ENCODE measurements at places on chromosomes 2 and 18. TPM values are rescaled to one million over a fixed set of nuclear protein-coding genes. Genes with fewer than 3 reads are reported as not detected.

The GLI2 gene
- not detected for total RNA-seq

The DUSP2 gene
- total RNA-seq: 730 TPM

The SLC11A1 gene
- total RNA-seq: 4.9 TPM

The EML6 gene
- 0.22 TPM for total RNA-seq

The STAT4 gene
- total RNA-seq: 77.1 TPM

The TRPM8 gene
- not detected for total RNA-seq

- no peak overlapping the region for H3K4me3 ChIP-seq
- DNase-seq: no peak
- no peaks in the 10 kb centered on the region for H3K36me3 ChIP-seq
- no peaks in the 10 kb centered on the region for H3K4me1 ChIP-seq
Measured at GRCh38 chr18:51957001-51957400, 383.0 kb upstream of the DCC start.

DNA sequence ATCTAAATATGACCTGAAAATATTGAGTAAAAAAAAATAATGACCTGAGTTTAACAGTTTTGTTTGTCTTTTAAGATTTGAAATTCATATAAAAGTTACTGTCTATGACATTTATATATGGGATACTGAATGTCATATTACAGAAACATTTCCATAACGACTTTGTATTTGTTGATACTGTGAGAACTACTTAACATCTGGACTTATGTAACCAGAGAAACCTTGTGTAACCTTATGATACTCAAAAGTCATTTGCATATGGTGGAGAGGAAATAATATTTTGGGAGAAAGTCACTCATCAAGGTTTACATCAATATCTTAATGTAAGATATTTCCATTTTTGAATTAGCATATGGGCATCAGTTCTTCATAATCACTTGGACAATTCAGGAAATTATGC, 12.6 kb downstream of the MFSD6 start:
- H3K4me3 ChIP-seq: no peak overlapping the region
- peaks cover 8% of the 10 kb centered on the region for H3K4me1 ChIP-seq
- no peaks in the 10 kb centered on the region for H3K27me3 ChIP-seq
- no peak overlapping the region for H3K27ac ChIP-seq

GRCh38 chr2:61499060-61499459, 28.2 kb upstream of the USP34 start:
- H3K4me3 ChIP-seq: no peak overlapping the region
- peaks cover 3% of the 10 kb centered on the region for H3K4me1 ChIP-seq
- peaks cover 84% of the 10 kb centered on the region for H3K36me3 ChIP-seq
- no peak overlapping the region for H3K27ac ChIP-seq
- no peak for DNase-seq

GRCh38 chr2:99890568-99891427, 251.6 kb downstream of the AFF3 start:
- H3K4me3 ChIP-seq: no peak overlapping the region
- H3K27ac ChIP-seq: no peak overlapping the region
- H3K27me3 ChIP-seq: no peaks in the 10 kb centered on the region
- H3K4me1 ChIP-seq: no peaks in the 10 kb centered on the region

- H3K27me3 ChIP-seq: no peaks in the 10 kb centered on the region
- H3K36me3 ChIP-seq: no peaks in the 10 kb centered on the region
- DNase-seq: no peak
Measured at GRCh38 chr2:186862869-186863709, 14.1 kb upstream of the ZSWIM2 start.

- H3K27ac ChIP-seq: no peak overlapping the region
- no peaks in the 10 kb centered on the region for H3K27me3 ChIP-seq
- DNase-seq: no peak
- H3K4me3 ChIP-seq: no peak overlapping the region
- H3K36me3 ChIP-seq: no peaks in the 10 kb centered on the region
- peaks cover 18% of the 10 kb centered on the region for H3K4me1 ChIP-seq
Measured at GRCh38 chr18:13366131-13366530, 147.6 kb downstream of the LDLRAD4 start.

GRCh38 chr2:157771234-157771633, 104.9 kb downstream of the ACVR1 start:
- no peaks in the 10 kb centered on the region for H3K4me1 ChIP-seq
- H3K36me3 ChIP-seq: peaks cover 63% of the 10 kb centered on the region
- no peak overlapping the region for H3K4me3 ChIP-seq
- no peaks in the 10 kb centered on the region for H3K27me3 ChIP-seq

DNA sequence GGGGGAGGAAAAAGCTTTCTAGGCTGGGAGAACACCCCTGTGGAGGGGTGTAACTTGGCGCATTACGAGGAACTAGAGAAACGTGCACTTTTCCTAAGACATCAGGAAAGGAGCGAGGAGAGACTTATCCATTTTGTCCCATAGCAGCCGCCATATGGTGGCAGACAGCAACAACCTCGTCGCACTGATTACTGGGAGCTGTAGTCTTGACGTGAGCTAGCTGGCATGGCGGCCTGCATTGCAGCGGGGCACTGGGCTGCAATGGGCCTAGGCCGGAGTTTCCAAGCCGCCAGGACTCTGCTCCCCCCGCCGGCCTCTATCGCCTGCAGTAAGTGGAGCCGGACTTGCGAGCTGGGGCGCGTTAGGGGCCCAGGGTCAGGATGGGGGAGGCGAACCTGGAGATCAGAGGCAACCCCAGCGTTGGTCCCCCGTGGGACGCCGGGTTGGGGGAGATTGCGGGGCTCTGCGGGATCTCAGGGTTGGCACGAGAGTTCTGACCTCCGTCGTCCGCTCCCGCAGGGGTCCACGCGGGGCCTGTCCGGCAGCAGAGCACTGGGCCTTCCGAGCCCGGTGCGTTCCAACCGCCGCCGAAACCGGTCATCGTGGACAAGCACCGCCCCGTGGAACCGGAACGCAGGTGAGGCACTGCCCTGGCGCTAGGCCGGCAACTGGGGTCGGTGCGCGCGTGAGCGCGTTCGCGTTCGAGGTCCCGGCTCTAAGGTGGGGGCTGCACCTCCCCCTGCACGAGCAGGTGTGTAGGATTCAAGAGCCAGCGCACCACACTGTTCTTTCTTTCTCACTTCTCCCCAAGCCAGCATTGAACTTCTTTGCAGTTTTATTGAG, at the start of gene MRPL19:
TSS of gene MRPL19 (plus strand) at position 201 of the 843 bp plus-strand sequence. CDS start at position 226, 25 bp downstream.
- peaks cover 23% of the 10 kb centered on the region for H3K36me3 ChIP-seq
- H3K4me3 ChIP-seq: peak within 1 kb of the TSS; percentile 98
- H3K4me1 ChIP-seq: peaks cover 16% of the 10 kb centered on the region
- DNase-seq: peak; percentile 72
- peak within 1 kb of the TSS; percentile 50 for H3K27ac ChIP-seq

- H3K36me3 ChIP-seq: peaks cover 63% of the 10 kb centered on the region
- no peaks in the 10 kb centered on the region for H3K4me1 ChIP-seq
- no peak overlapping the region for H3K4me3 ChIP-seq
- no peak for DNase-seq
- H3K27me3 ChIP-seq: no peaks in the 10 kb centered on the region
- H3K27ac ChIP-seq: no peak overlapping the region
Measured at GRCh38 chr2:28904295-28904694, 9.8 kb downstream of the WDR43 start.

GRCh38 chr2:157309878-157310277, 15.7 kb downstream of the ERMN start:
- no peaks in the 10 kb centered on the region for H3K36me3 ChIP-seq
- DNase-seq: no peak
- no peak overlapping the region for H3K4me3 ChIP-seq
- H3K27ac ChIP-seq: no peak overlapping the region
- no peaks in the 10 kb centered on the region for H3K4me1 ChIP-seq

DNA sequence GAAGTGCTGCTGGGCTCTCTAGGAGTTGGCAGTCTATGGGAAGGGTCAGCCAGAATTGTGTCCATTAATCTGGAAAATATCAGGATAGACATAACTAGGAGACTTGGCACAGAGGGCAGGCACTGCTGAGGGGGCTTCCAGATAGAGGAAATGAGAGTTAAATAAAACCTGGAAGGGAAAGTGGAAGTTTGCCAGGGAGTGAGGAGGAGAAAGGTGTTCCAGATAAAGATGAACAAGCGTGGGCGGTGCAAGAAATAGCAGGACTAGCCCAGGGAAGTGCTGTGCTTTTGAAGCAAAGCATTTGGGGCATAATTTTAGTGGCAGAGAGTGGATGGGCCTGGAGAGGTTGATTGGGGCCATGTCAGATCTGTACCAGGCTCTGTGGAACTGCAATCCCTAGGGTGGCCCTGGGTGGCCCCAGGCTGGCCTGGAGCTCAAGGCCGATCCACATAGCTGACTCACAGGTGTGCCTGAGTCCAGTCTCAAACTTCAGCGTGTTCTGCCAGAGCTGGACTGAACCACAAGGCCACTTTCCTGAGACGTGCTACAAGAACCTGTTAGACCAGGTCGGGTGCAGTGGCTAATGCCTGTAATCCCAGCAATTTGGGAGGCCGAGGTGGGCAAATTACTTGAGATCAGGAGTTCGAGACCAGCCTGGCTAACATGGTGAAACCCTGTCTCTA, 26.9 kb downstream of the GALM start:
- peaks cover 71% of the 10 kb centered on the region for H3K4me1 ChIP-seq
- no peak for DNase-seq
- no peaks in the 10 kb centered on the region for H3K27me3 ChIP-seq
- peak overlapping the region; percentile 29 for H3K27ac ChIP-seq

- no peaks in the 10 kb centered on the region for H3K4me1 ChIP-seq
- no peak for DNase-seq
- H3K36me3 ChIP-seq: peaks cover 71% of the 10 kb centered on the region
- H3K27me3 ChIP-seq: no peaks in the 10 kb centered on the region
- H3K4me3 ChIP-seq: no peak overlapping the region
Measured at GRCh38 chr18:245282-245847, 22.5 kb downstream of the THOC1 start.

- H3K27ac ChIP-seq: no peak overlapping the region
- no peak overlapping the region for H3K4me3 ChIP-seq
- H3K4me1 ChIP-seq: no peaks in the 10 kb centered on the region
- no peak for DNase-seq
Measured at GRCh38 chr2:188456114-188456909, 164.6 kb downstream of the GULP1 start.

- no peaks in the 10 kb centered on the region for H3K36me3 ChIP-seq
- H3K4me3 ChIP-seq: no peak overlapping the region
- peaks cover 26% of the 10 kb centered on the region for H3K27me3 ChIP-seq
- H3K27ac ChIP-seq: no peak overlapping the region
Measured at GRCh38 chr2:8674420-8675009, 7.3 kb upstream of the ID2 start.

GRCh38 chr18:78913830-78914231, 65.8 kb upstream of the SALL3 start:
- DNase-seq: no peak
- no peak overlapping the region for H3K4me3 ChIP-seq
- H3K4me1 ChIP-seq: no peaks in the 10 kb centered on the region
- H3K27me3 ChIP-seq: peaks cover 2% of the 10 kb centered on the region
- H3K27ac ChIP-seq: no peak overlapping the region

DNA sequence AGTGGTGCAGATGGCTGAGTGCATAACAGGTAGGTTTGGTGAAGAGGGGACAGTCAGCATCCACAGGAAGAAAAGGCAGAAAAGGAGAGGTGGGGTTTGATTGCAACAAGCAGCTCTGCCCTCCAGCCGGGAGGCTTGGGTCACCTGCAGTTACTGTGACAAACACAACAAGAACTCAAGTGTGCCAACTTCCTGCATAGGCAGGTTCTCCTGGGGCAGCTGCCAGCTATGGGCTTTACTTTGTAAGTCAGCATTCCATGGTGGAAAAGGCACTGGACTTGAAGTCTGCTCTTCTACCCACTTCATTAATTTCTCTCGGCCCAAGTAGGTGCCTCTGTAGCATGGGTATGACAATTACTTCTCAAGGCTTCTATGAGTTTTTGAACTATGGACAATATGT, 98.9 kb downstream of the MYT1L start:
- no peak overlapping the region for H3K4me3 ChIP-seq
- H3K27me3 ChIP-seq: no peaks in the 10 kb centered on the region
- DNase-seq: no peak
- H3K36me3 ChIP-seq: no peaks in the 10 kb centered on the region
- H3K27ac ChIP-seq: no peak overlapping the region

GRCh38 chr2:54524226-54524991, 68.3 kb downstream of the SPTBN1 start:
- no peak for DNase-seq
- H3K36me3 ChIP-seq: no peaks in the 10 kb centered on the region
- H3K27me3 ChIP-seq: no peaks in the 10 kb centered on the region
- H3K4me1 ChIP-seq: peaks cover 3% of the 10 kb centered on the region

DNA sequence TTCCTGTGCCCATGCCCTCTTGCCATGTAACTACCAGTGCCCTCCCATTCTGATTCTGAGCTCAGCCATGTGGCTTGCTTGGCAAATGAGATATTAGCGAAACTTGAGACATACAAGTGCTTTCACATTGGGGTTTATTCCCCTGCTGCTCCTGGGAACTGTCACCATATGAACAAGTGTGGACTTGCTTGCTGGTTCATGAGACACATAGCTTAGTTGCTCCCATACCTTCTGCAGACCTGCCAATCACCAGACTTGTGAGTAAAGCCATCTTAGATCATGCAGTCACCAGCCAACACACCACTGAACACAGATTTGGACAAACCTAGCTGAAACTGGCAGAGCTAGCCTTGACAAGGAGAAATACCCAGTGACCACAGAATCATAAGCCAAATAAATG, 155.1 kb downstream of the SS18 start:
- peaks cover 5% of the 10 kb centered on the region for H3K27me3 ChIP-seq
- H3K4me1 ChIP-seq: no peaks in the 10 kb centered on the region
- no peak overlapping the region for H3K27ac ChIP-seq
- no peaks in the 10 kb centered on the region for H3K36me3 ChIP-seq
- no peak for DNase-seq

GRCh38 chr2:1230155-1230893, 182.9 kb upstream of the TPO start:
- no peaks in the 10 kb centered on the region for H3K27me3 ChIP-seq
- no peaks in the 10 kb centered on the region for H3K36me3 ChIP-seq
- H3K4me3 ChIP-seq: no peak overlapping the region
- DNase-seq: no peak
- no peak overlapping the region for H3K27ac ChIP-seq
- no peaks in the 10 kb centered on the region for H3K4me1 ChIP-seq

DNA sequence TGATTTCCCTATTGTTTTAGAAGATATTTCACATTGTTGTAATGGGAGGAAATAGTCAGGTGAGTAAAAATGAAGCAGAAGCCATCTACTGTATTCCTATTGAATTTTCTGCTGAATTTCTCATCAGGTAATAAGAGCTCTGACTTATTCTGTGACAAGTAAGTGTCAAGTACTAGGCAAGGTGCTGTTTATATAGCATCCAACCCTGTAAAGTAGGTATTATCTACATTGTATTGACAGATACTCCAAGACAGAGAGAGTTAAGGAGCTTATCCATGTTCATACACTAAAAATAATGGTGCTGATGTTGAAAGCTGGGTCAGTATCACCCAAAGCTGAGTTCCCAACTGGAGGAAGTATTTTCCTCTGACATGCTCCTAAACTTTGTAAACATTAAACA, 106.0 kb downstream of the KCNJ3 start:
- no peak overlapping the region for H3K4me3 ChIP-seq
- no peaks in the 10 kb centered on the region for H3K36me3 ChIP-seq
- H3K27ac ChIP-seq: no peak overlapping the region
- H3K27me3 ChIP-seq: no peaks in the 10 kb centered on the region
- DNase-seq: no peak

DNA sequence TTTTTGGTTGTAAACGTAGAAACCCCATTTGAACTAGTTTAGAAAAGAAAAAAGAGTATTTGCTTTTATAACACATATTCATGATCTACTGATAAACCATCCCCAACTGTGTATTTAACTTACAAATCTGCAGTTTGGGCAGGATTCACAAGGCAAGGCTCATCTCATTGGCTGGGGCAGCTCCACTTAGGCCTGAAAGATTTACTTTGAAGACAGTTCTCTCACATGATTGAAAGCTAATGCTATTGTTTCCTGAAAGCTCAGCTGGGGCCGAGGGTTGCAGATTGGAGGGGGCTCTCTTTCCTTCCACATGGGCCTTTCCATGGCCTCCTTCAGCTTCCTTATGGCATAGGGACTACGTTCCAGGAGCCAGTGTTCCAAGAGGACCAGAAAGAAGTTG, 47.4 kb downstream of the ARHGAP15 start:
- H3K36me3 ChIP-seq: peaks cover 12% of the 10 kb centered on the region
- no peaks in the 10 kb centered on the region for H3K27me3 ChIP-seq
- H3K4me1 ChIP-seq: peaks cover 12% of the 10 kb centered on the region
- DNase-seq: no peak

Data from CD4-positive, alpha-beta T cell (primary cell).